Non-pigmented ciliary epithelial cell (primary cell): ENCODE measurements at places on chromosomes 7 and 10.

DNA sequence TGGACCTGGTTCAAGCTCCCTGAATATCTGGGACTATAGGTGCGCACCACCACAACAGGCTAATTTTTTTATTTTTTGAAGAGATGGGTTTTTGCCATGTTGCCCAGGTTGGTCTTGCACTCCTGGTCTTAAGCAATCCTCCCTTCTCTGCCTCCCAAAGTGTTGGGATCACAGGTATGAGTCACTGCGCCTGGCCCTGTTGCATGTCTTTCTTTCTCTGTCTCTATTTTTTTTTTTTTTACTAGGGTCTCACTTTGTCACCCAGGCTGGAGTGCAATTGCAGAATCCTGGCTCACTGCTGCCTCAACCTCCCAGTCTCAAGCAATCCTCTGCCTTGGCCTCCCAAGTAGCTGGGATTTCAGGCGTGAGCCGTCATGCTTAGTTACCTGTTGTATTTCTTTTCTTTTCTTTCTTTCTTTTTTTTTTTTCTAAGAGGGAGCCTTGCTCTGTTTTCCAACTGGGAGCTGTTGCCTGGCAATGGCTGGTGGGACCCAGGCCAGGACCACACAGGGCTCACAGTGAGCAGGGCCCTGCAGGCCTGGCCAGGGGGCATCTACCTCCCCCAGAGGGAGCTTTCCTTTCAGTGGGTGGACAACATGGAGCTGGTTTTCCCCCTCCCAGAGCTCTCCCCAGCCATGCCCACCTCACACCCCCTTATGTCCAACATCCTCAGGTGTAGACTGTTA lies 6.0 kb downstream of the MYL7 start:
- no peak for DNase-seq

DNA sequence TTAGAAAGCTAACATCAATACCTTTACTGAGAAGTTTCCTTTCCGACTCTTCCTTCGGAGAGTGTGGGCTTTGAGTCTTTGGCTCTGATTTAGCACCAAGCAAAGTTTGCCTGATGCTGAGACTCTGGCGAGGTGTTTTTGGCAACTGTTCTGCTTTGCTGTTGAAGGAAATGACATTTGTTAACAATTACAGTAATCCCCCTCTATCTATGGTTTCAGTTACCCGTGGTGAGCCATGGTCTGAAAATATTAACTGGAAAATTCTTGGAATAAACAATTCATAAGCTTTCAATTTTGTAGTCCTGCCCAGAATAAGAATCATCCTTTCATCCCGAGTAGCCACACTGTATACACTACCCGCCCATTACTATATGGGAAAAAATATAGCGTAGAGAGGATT lies 126.3 kb downstream of the ARHGAP21 start:
- DNase-seq = no peak

DNA sequence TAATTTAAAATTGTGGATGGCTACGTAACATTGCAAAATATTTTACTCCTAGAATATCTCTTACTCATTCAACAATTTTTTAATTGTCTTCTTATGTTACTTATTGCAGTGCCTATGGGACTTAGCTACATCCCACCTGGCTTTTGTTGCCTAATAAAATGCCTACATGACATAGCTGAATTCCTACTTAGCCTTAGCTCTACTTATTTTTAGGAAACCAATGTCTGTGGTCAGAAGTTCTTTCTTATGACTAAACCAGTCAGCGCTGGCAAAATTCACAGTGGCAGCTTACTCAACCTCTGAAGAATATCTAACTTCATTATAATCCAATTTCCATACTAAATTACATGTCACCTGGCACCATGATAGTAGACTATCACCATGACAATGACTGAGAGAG lies 1612.4 kb upstream of the LRRTM3 start:
- DNase-seq = peak; percentile 38

GRCh38 chr10:132374176-132374575 lies 22.8 kb upstream of the PWWP2B start:
- no peak for DNase-seq

- DNase-seq = no peak
Measured at GRCh38 chr10:76306856-76307255, 875.4 kb downstream of the LRMDA start.

DNA sequence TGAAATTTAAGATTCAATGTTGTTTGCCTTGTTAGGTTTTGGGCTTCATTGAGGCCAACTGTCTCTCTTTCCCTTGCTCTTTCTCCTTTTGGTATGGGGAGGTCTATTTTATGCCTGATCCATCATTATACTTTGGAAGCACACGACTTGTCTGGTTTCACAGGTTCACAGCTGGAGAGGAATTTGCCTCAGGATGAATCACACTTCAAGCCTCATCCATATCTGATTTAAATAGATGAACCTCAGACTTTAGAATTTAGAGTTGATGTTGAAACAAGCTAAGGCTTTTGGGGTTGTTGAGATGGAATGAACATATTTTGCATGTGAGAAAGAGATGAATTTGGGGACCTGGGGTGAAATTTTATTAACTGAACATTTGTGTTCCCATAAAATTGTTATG lies 150.5 kb upstream of the IGFBP3 start:
- DNase-seq = peak; percentile 32

GRCh38 chr7:112431803-112432202 lies 18.5 kb upstream of the IFRD1 start:
- no peak for DNase-seq

DNA sequence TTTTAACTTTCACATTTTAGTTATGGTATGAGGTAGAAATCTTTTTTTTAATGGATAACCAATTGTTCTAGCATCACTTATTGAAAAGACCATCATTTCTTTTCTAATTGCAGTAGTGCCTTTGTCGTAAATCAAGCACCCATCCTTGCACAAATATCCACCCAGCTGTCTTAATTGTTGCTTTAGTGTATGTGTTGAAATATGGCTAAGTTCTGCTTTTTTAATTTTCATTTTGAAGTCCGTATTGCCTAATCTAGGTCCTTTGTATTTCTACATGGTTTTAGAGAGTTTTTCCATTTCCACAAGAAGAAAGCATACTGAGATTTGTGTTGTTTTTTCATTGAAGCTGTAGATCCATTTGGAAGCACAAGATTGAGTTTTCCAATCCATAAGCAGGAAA lies 259.6 kb upstream of the SEMA3E start:
- no peak for DNase-seq
